ENCODE measurements at places on chromosomes 6 and 20.

DNA sequence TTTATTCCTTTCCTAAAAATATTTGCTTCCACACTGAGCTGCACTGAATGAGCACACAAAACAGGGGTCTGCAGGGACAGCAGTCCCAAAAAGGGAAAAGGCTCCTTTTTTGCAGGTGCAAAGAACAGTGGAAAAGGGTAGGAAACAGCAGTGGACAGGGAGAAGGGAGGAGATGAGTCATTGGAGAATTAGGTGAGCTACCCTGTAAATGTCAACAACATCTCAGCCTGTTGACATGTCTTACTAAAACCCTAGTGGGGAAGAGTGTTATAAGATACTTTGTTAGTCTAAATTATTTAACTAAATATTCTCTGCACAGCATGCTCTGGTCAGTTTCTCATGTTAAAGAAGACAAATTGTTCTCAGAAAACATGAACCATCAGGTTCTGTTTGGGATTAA is 151.5 kb upstream of the FBXL4 start:
- no peak for DNase-seq

- DNase-seq, result no peak
Observed at GRCh38 chr6:140572867-140573266, 1198.4 kb upstream of the CITED2 start.

GRCh38 chr20:62496568-62497218 is 20.9 kb upstream of the GATA5 start:
- no peak for DNase-seq

- no peak for DNase-seq
Observed at GRCh38 chr6:54747955-54748354, 98.6 kb upstream of the FAM83B start.

- DNase-seq, result no peak
Observed at GRCh38 chr20:35657271-35657670, 7.4 kb downstream of the CPNE1 start.

DNA sequence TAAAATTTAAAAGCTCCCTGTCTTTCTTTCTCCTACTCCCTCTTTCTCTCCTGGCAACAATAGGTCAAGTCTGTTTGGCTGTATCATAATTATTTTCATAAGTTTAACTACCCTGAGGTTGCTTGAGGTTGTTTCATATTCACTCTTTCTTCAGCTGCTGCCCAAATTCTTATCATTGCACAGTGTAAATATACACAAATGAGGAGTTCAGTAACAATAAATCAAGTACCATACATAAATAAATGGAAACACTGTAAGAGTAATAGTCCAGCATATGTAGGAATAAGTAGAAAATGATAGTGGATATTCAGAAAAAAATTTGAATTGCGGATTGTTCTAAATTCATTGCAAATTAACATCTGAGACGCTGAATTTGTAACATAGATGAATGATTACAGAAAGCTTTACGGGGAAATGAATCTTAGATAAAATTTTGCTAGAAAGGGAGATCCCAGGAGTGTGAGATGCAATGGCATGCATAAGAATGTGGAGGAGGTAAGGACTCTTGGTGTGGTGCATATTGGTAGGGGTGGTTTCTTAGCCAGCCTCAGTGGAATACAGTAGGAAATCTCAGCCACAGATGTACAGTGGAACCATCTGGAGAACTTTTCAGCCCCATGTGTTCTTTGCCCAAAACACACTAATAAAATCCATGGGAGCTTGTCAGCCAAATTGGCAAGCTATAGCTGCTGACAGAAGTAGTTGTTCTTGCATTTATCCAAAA is 480.7 kb downstream of the HTR1B start:
- no peak for DNase-seq

- DNase-seq, result no peak
Observed at GRCh38 chr20:47231382-47232039, 125.0 kb downstream of the ZMYND8 start.

DNA sequence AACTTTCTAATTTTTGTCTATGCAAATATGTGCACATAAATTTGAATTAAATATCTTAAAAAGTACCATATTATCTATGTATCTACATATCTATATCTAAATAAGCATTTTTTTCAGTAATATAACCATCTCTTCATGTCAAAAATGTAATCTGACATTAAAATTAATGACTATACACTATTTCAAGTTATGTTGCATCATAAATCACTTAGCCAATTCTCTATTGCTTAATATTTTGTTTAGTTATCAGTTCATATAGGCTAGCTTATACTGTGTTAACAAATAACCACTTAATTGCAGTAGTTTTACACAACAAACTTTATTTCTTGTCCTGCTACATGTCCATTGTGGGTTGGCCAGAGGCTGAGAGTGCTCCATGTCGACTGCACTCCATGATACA is 360.8 kb downstream of the EPM2A start:
- DNase-seq, result no peak

DNA sequence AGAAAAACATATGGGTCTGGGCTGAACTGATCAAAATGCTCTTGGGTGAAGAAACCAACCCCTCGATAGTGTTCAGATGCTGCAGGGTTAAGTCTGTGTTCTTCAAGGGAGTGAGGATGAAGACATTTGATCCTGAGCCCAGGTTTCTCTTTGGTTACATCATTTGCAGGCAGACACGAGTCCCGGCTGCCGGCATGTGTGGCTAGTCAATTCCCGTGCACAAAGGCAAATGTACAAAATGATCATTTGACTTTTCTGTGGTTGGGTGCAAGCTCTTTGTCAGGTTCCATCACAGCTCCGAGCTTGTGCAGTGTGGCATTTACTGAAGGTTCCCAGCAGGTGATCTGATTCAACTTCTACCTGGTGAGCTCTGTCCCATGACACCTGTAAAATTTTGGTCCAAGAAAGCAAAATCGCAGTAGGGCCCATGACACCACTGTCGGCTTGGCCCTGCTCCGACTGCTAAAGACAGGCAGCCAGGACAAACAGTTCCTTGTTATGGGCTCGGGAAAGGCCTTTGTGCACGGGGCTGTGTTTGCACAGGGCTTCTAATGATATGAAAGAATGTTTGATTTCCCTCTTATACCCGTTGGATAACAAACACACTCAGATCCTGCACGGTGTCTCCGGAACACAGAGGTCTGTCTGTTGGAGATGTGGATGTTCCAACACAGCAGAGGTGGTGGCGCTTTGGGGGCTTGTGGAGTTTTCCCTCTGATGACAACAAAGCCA is 46.9 kb downstream of the GJA10 start:
- DNase-seq, result no peak

- no peak for DNase-seq
Observed at GRCh38 chr20:59560588-59561227, 43.6 kb upstream of the PHACTR3 start.

GRCh38 chr20:18728870-18729224 is 84.7 kb upstream of the SCP2D1 start:
- no peak for DNase-seq
